ENCODE measurements at places on chromosomes 3 and 15.

GRCh38 chr3:8503461-8503860 is 1.8 kb downstream of the LMCD1 start:
- no peak for DNase-seq

- no peak for DNase-seq
These were observed 333.0 kb upstream of the RARB start for GRCh38 chr3:25094932-25095685.

GRCh38 chr3:51968883-51969678 is 1.8 kb upstream of the PCBP4 start:
- DNase-seq = no peak

GRCh38 chr3:39639344-39640236 is 169.8 kb upstream of the MYRIP start:
- no peak for DNase-seq

DNA sequence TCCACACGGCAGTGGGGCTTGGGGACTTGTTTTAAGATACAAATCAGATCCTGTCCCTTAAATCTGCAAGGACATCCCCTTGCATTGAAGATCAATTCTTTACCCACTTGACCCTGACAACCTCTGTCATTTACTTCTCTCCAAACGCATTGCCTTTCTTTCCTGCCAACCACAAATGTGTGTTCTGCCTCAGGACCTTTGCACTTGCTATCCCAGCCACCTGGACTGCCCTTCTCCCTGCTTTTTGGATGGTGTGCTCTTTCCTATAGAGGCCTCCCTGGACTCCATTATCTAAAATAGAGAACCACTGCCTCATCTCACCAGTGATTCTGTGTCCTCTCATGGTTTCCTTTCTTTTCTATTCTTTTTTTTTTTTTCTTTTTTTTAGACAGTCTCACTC is 1.5 kb upstream of the RPL29 start:
- no peak for DNase-seq

GRCh38 chr15:91429973-91430372 is 329.9 kb downstream of the SV2B start:
- DNase-seq = no peak

GRCh38 chr15:35107122-35107521 is 22.0 kb upstream of the NANOGP8 start:
- no peak for DNase-seq

GRCh38 chr3:171315101-171315500 is 145.1 kb downstream of the TNIK start:
- DNase-seq = no peak

DNA sequence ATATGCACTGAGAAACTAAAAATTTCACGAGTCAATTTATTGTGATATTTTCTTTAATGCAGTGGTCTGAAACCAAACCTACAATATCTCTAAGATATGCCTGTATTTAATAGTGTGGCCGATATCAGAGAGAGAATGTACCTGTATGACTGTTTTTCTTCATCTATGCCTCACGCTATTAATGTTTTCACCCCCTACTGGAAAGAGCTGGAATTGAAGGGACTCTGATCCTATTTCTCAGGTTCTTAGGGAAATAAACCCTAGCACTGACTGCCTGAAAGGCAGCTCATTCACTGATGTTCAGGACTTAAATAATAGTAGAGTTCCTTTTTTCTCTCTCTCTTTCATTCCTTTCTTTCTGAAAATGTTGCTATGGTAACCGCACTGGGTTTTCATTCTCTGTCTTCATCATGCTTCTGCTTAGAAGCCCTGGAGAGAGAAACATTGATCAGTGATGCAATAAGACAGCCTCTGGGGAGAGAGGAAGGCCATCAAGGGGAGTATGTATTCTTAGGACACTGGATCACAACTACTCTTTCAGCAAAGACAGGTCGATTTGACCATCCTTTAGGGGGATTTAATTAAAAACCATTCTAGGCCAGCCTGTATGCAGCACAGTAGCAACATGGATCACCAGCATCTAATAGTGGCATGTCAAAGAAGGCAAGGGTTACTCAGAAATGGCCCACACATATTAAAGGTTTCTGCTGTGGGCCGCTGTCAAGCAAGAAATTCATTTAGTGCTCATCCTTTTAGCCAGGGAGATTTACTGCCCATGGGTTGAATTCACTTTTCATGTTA is 1135.7 kb downstream of the IGSF11 start:
- no peak for DNase-seq

Measured in stimulated activated CD4-positive, alpha-beta T cell treated with anti-CD3 and anti-CD28 coated beads, TNF-alpha, amount 100 ng/mL, for 24 hours (primary cell).